ENCODE measurements at places on chromosomes 16 and 17. TPM values are rescaled to one million over a fixed set of nuclear protein-coding genes. Genes with fewer than 3 reads are reported as not detected.

DNA sequence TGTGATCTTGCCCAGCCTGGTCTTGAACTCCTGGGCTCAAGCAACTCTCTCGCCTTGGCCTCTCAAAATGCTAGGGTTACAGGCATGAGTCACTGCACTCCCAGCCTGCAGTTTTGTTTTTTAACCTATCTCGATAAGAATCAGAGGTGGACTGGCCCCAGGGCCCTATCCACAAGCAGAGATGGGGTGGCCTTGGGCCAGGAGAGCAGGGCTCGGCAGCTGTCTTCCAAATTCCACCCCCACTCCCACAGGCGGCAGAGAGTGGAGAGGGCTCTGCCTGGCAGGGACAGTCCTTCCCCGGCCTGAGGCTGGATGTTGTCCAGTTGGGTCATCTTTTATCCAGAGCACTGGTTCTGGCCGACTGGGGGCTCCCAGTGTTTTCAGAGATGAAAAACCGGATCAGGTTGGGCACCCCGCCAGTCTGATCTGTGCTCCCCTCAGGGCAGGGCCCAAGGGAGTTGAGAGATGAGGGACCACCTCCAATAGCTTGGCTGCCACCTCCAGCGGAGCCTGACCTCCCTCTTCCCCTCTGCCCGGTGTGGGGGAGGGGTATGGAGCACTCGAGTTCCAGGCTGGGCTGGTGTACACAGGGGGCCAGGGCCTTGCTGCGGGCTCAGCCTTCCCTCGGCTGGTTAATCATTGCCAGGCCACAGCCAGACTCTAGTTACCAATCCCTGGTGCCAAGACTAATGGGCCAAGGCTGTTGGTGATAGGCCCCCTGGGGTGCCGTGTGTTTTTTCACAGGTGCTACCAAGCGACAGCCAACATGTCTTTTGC is 30.3 kb upstream of the MYO15B start:
- peak; percentile 21 for DNase-seq

- DNase-seq, result peak; percentile 65
Observed at GRCh38 chr16:89909777-89910716, 8.6 kb upstream of the MC1R start.

GRCh38 chr16:9060225-9060624 is 31.2 kb upstream of the HAPSTR1 start:
- no peak for DNase-seq

DNA sequence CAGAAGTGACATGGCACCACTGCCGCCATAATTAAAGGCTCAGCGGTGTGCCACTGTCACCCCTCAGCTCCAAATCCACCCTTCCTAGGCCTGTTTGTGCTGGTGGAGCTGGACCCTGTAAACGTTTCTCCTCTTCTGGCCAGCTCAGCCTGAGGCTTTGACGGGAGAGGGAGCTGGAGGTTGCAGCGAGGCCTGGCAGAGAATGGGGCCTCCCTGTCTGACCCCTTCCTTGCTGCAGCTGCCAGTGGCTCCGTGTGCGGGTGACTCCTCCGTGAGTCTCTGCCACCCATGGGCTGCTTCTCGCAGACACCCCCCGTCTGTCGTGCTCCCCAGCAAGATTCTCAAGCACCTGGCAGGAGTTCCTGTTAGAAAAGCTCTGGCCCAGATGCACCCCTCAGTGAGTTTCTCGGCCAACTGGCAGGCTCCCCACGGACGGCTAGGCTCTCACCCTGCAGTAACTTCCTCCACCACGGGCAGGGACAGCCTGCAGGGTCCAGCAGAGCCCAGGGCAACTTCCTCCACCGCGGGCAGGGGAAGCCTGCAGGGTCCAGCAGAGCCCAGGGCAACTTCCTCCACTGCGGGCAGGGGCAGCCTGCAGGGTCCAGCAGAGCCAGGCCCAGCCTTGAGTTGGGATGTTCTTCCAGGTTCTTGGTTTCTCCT is 4.7 kb upstream of the CHMP6 start:
- no peak for DNase-seq

GRCh38 chr17:48184721-48185120 is 77.2 kb downstream of the SNX11 start:
- no peak for DNase-seq

DNA sequence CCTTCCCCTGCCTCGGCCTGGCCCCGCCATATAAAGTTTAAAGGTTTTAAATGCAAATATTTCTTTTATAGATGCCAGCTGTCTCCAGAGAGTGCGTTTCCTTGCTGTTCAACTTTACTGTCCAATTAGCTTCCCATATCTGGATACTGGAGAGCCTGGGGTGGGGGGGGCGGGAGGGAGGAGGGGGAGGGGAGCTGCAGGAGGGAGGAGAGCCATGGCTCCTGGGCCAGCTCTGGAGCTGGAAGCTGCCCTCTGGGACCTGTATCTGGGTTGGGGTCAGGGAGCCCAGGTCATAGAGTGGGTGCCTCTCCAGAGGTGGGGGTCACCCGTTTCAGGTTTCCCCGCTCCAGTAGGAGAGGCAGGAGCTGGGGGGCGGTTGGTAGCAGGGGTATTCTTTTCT is 6.2 kb upstream of the GSE1 start:
- DNase-seq, result no peak

GRCh38 chr17:47318197-47318918 is 5.4 kb upstream of the EFCAB13 start:
- DNase-seq, result no peak

- DNase-seq, result no peak
Observed at GRCh38 chr16:29806099-29806579, at the start of gene MAZ. TSS of gene MAZ (plus strand) at chr16:29806529. CDS start at chr16:29806702, 173 bp downstream.

GRCh38 chr17:28247671-28248555 is 71.1 kb upstream of the TMEM97 start:
- no peak for DNase-seq

GRCh38 chr17:9472541-9472940 is 103.1 kb downstream of the STX8 start:
- DNase-seq, result no peak

GRCh38 chr17:75295201-75296158 is 6.2 kb upstream of the SLC25A19 start:
- no peak for DNase-seq

GRCh38 chr17:59753522-59754467 is 46.3 kb downstream of the VMP1 start:
- DNase-seq, result peak; percentile 92

- no peak for DNase-seq
Observed at GRCh38 chr16:54407596-54407995, 121.0 kb upstream of the IRX3 start.

GRCh38 chr16:81723098-81723723 is 55.9 kb upstream of the PLCG2 start:
- peak; percentile 82 for DNase-seq

DNA sequence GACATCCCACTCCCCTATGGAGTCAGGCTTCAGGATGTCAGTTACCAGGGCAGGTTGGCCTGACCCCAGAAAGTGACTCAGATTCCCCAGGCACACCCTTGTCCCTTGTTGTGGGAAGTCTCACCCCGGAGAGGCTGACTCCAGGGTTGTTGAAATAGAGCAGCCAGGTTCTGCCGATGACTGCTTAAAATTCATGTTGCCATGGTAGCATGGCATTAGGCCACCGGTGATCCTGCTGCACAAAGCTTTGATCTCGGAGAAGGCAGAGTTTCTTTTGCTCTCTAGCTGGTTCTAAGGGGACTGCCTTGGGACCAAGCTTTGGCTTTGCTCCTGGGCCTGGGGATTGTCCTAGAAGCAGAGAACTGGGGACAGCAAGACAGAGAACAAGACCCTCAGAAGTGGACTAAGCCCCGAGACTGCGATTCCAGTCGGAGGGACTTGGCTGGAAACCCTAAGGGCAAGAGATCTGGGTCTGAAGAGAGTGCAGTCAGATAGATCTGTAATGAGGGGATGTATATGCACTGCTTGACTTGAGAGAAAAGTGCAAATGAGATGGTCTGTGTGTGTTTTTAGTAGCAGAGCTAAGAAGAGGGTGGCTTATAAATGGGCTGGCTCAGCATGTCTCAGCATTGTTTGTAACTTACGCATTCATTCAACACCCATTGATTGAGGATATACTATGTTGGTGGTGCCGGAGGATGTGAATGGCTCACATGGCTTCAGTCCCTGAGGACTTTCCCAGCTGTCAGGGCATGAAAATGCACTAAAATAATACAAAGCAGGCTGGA is 106.9 kb downstream of the RGS9 start:
- DNase-seq, result no peak

- DNase-seq, result no peak
Observed at GRCh38 chr16:52755396-52755795, 208.5 kb upstream of the TOX3 start.

The CNGB1 gene
- not detected for polyA plus RNA-seq

The TAC4 gene
- 2.0 TPM for polyA plus RNA-seq

The HBA1 gene
- polyA plus RNA-seq, result 945 TPM

The KRT33A gene
- not detected for polyA plus RNA-seq

The SP2 gene
- 19.4 TPM for polyA plus RNA-seq

The C17orf107 gene
- polyA plus RNA-seq, result not detected

The RASD1 gene
- polyA plus RNA-seq, result 2.9 TPM

The CCL3 gene
- 6.2 TPM for polyA plus RNA-seq
